ENCODE measurements at places on chromosomes 2 and 18.

DNA sequence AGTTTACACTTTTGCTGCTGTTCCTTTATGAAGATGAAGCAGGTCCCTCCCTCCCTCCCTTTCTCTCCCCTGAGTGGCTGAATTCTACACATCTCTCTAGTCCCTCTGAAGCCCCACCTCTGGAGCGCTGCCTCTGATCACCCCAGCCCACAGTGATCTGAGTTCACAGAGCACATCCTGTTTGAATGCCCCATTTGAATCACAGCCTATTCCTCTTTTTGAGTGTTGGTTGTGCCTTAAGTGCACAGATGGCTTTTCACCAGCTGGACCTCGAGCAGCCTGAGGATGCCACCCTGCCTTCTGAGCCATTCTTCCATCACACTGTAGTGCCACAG is 87.1 kb downstream of the ITGB1BP1 start:
- no peak for DNase-seq

DNA sequence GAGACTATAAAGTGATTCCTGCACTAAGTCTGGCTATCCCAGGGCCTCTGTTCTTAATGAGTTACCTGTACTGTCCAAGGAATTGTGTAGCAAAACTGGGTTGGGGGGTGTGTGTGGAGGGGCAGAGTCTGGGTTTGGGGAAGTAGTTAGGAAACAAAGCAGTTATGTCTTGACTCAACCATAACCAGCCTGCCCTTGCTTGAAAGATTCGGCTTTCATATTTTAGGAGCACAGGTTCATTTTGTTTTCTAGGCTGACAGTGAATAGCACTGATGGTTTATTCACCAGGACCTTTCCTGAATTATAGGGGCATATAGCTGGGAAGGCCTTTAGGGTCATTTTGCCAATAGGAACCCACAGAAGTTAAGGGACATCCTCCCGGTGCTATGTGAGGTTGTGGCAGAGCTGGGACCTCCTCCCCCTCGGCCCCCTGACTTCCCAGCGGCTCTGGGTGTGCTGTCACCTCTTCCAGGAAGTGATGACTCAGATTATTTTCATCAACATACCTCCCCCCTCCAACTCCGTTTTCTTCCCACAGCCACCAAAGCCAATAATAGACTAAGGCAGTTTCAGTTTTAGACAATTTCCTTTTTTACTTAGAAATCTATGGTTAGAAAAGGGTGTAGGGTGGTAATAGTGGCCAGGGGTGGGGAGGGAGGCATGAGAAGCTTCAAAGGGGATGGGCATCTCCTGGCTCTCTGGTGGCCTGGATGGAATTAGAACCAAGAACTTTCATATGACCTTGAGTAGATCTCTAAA is 44.8 kb downstream of the SETBP1 start:
- DNase-seq = no peak

- no peak for DNase-seq
Observed at GRCh38 chr2:223122781-223123180, 70.8 kb downstream of the KCNE4 start.

DNA sequence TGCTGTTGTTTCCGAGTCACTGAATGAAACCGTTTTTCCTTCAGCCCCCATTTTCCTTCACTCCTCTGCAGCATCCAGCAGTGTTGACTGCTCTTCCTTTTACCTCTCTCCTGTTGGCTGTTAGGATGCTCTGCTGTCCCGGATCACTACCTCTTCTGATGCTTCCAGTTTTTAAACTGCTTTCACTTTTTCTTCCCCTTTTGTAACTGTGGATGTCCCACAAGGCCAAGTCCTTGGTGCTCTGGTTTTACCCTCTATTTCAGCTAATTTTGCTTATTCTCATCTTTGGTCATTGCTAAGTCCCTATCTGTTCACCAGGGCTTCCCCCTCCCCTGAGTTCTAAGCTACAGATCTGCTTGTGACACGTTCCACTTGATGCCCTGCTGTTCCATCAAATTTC is 39.4 kb upstream of the MAP4K3 start:
- DNase-seq = no peak
